ENCODE measurements at places on chromosomes 7 and 10.

GRCh38 chr10:102281102-102281487 is 35.8 kb downstream of the GBF1 start:
- DNase-seq, result no peak

- DNase-seq, result no peak
Measured at GRCh38 chr7:73841689-73842066, 638 bp downstream of the METTL27 start.

GRCh38 chr7:32586291-32587221 is 91.3 kb downstream of the AVL9 start:
- no peak for DNase-seq

DNA sequence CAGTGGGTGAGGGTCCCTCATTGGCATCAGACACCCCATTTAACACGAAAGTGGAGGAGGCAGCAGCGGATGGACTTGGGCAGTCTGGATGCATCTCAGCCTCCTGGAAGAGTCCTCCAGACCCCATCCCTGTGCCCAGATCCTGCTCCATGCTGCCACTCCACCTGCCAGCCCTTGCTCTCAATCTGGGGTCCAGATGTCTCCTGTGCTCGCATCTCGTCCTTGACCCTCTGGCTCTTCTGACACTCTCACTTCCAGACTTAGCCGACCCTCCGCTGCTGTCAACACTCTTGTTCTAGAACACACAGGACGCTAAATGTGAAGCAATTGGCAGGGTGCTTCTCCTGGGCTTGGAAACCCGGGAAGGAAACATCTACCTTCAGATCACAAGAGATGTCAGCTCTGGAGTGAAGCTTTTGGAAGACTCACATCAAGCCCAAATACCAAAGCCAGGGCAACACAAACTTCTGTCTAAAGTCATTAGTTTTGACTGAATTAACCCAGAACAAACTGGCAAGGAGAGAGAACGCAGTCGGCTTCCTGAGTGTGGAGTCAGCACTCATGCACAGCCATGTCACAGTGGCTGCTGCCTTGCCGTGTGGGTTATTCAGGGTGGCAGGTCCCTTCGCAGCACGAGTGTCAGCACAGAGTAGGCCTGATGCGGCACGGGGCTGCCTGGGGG is 379.1 kb downstream of the TCERG1L start:
- DNase-seq, result no peak

GRCh38 chr7:2143981-2144595 is 88.7 kb downstream of the MAD1L1 start:
- no peak for DNase-seq

- no peak for DNase-seq
Measured at GRCh38 chr10:95626500-95626899, 30.0 kb downstream of the ALDH18A1 start.

DNA sequence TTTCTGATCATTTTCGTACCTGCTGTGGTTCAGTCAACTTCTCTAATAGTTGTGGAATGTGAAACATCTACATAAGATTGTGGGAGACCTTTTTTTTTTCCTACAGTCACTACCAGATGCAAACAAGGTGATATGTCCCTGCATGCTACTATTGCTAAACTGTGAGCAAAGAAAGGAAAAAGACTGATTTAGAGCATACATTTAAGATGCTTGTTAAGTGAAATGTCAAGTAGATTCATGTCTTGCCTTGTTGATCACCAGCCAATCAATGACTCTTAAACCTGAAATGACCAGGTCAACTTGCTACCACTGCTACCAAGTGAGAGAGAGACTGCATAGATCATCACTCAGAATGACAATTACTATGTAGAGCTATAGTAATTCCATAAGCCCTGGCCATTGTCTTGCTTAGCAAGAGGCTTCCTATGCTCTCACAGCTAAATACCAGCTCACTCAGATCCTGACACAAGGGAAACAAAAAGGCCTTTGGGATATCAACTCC is 84.3 kb upstream of the SKAP2 start:
- DNase-seq, result no peak

DNA sequence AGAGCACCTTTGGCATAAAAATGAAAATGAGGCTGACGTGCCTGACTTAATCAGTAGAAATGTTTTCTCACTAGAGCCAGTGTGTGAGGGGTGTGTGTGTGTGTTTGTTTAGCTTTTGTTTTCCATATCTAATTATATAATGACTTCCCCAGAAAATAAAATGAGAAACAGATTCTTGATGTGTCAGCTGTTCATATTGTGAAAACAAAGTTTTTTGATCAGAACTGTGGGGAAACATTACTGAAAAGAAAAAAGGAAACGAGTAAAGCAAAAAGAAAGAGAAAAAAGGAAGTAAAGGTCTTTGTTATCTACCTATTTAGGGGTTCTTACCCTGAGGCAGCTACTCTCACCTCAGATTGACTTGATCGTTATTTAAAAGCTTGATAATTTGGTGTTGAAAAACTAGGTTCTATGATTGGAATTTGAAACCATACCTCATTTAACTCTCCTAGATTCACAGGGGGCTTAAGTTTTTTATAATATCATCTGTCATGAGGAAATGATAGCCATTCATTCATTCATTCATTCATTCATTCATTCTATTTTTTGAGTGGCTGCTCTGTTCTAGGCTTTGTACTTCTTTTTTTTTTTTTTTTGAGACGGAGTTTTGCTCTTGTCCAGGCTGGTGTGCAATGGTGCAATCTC is 58.0 kb downstream of the CREM start:
- no peak for DNase-seq
